SJSA1 (cell line): ENCODE measurements at places on chromosomes 6 and 20. TPM values are rescaled to one million over a fixed set of nuclear protein-coding genes. Genes with fewer than 3 reads are reported as not detected.
A peak's percentile ranks its signal among the peaks of the same experiment; 100 is the strongest.

The ATF6B gene
- 22.8 and 44.0 TPM in 2 replicates for total RNA-seq

- no peaks in the 10 kb centered on the region for H3K27me3 ChIP-seq
- H3K36me3 ChIP-seq, result no peaks in the 10 kb centered on the region
- H3K4me1 ChIP-seq, result peaks cover 6% of the 10 kb centered on the region
- no peak overlapping the region for H3K4me3 ChIP-seq
- H3K27ac ChIP-seq, result no peak overlapping the region
- peak; percentile 63 for DNase-seq
Observed at GRCh38 chr20:33561692-33562601, 72.1 kb downstream of the CBFA2T2 start.

- no peak overlapping the region for H3K4me3 ChIP-seq
- peaks cover 14% of the 10 kb centered on the region; the same call in 1 of the 2 replicates for H3K36me3 ChIP-seq
- H3K4me1 ChIP-seq, result no peaks in the 10 kb centered on the region
- H3K27me3 ChIP-seq, result no peaks in the 10 kb centered on the region
- no peak for DNase-seq
Observed at GRCh38 chr20:62289131-62289530, 13.7 kb upstream of the ADRM1 start.

DNA sequence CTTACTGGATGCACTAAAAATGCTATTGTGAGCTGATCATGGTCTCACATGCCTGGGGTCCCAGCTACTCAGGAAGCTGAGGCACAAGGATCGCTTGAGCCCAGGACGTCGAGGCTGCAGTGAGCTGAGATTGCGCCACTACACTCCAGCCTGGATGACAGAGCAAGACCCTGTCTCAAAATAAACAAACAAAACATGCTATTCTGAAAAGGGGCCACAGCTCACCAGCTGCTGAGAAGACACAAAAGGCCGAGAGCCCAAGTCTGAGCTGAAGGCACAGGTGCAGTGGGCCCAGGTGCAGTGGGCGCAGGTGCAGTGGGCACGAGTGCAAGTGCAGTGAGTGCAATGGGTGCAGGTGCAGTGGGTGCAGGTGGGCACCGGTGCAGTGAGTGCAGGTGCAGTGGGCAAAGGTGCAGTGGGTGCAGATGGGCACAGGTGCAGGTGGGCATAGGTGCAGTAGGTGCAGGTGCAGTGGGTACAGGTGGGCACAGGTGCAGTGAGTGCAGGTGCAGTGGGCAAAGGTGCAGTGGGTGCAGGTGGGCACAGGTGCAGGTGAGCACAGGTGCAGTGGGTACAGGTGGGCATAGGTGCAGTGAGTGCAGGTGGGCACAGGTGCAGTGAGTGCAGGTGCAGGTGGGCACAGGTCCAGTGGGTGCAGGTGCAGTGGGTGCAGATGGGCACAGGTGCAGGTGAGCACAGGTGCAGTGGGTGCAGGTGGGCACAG is 16.0 kb downstream of the ZBTB46 start:
- no peak overlapping the region for H3K4me3 ChIP-seq
- no peak overlapping the region for H3K27ac ChIP-seq

GRCh38 chr6:17389274-17389847 is 4.0 kb upstream of the CAP2 start:
- H3K27ac ChIP-seq, result no peak overlapping the region
- peaks cover 18% of the 10 kb centered on the region for H3K4me1 ChIP-seq
- no peak overlapping the region for H3K4me3 ChIP-seq
- no peaks in the 10 kb centered on the region for H3K36me3 ChIP-seq
- H3K27me3 ChIP-seq, result no peaks in the 10 kb centered on the region

- H3K27me3 ChIP-seq, result 0 out of 2 replicates have a peak, but pooled peaks cover 5% of the 10 kb centered on the region
- DNase-seq, result no peak
- H3K4me3 ChIP-seq, result no peak overlapping the region
- no peak overlapping the region for H3K27ac ChIP-seq
- H3K36me3 ChIP-seq, result no peaks in the 10 kb centered on the region
Observed at GRCh38 chr6:7784706-7785105, 58.8 kb downstream of the BMP6 start.

DNA sequence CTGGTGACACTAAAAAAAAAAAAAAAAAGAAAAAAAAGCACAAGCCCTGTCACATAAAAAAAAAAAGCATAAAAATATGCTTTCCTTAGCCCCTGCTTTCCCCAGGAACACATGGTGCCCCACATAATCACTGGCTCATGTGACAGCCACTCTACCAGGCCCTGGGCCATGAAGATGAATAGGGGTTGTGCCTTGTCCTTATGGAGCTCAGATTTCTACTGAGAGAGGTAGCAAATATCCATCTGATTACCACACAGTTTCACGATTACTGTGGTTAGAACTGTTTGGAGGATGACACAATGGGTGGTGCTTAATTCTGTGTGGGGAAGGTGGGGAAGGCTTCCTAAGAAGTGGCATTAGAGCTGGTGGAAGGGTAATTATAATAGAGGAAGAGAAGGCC is 9.3 kb downstream of the RAET1E start:
- DNase-seq, result no peak
- no peak overlapping the region for H3K27ac ChIP-seq
- H3K36me3 ChIP-seq, result no peaks in the 10 kb centered on the region
- no peak overlapping the region for H3K4me3 ChIP-seq
- no peaks in the 10 kb centered on the region for H3K27me3 ChIP-seq

DNA sequence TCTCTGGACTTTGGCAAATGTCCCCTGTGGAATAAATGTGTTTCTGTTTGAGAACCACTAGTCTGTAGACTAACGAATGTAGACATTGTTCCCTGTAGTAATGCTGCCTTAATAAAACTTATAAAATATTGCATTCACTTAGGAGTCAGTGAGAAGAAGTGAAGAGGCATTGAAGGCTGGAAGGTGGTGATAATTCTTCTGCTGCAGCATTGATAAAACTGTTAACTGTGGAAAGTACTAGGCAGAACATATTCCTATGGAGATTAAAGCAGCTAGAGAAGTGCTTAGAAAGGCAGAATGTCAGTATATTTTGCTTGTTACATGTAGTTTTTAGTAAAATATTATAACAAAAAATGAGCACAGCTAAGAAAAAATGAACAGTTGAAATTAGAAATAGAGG is 4.8 kb downstream of the PGK2 start:
- no peak overlapping the region for H3K27ac ChIP-seq
- H3K4me3 ChIP-seq, result no peak overlapping the region
- no peaks in the 10 kb centered on the region for H3K4me1 ChIP-seq
- DNase-seq, result no peak
- no peaks in the 10 kb centered on the region for H3K36me3 ChIP-seq

GRCh38 chr20:50055524-50056083 is 57.3 kb downstream of the UBE2V1 start:
- peak overlapping the region; percentile 59 for H3K27ac ChIP-seq
- peaks cover 81% of the 10 kb centered on the region for H3K4me1 ChIP-seq
- H3K27me3 ChIP-seq, result no peaks in the 10 kb centered on the region
- DNase-seq, result peak; percentile 77
- H3K4me3 ChIP-seq, result no peak overlapping the region
